ENCODE measurements at places on chromosomes 11 and 22.
A peak's percentile ranks its signal among the peaks of the same experiment; 100 is the strongest.

GRCh38 chr22:40250608-40251007 lies 72.9 kb downstream of the TNRC6B start:
- peak; percentile 28 for DNase-seq

DNA sequence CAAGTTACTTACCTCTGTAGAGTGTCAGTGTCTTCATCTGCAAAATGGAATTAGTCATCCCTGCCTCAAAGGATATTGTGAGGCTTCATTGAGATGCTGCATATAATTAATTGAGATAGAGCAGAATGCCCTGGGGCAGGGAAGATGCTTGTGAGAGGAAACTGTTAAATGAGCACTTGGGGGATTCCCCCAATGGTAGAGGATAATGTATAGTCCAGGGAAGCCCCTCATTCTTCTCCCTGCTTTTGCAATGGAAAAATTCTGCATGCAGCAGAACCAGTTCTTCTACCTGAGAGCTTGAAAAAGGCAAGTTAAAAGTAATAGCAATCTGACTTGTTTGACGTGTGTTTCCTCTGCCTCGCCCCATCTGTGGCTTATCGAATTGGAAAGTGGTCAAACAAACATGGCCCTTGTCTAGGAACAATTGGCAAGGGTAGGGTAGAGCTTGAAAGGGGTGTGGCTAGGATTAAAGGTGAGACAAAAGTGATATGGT lies 90.9 kb downstream of the NAV2 start:
- DNase-seq, result no peak

- DNase-seq, result no peak
These were observed 25.4 kb downstream of the SAAL1 start for GRCh38 chr11:18080451-18080850.

DNA sequence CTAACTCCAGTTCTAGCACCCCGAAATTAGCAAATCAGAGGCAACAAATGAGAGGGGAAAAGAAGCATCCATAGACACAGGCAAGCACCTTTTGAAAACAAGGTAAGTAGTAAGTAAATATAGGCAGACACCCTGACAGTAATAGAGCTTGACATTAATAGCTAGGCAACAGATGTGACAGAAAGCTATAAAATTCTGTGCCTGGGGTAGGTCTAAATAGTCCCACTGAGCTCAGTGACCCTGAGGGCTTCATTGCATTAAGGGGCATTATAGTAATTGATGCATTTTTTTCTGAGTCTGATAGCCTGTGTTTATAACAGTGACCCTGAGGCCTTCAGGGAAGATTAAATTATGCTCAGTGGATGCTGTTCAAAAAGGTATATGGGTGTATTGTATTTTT lies 197.1 kb downstream of the HIPK3 start:
- no peak for DNase-seq

GRCh38 chr11:61650781-61651571 lies 29.2 kb upstream of the DAGLA start:
- no peak for DNase-seq

DNA sequence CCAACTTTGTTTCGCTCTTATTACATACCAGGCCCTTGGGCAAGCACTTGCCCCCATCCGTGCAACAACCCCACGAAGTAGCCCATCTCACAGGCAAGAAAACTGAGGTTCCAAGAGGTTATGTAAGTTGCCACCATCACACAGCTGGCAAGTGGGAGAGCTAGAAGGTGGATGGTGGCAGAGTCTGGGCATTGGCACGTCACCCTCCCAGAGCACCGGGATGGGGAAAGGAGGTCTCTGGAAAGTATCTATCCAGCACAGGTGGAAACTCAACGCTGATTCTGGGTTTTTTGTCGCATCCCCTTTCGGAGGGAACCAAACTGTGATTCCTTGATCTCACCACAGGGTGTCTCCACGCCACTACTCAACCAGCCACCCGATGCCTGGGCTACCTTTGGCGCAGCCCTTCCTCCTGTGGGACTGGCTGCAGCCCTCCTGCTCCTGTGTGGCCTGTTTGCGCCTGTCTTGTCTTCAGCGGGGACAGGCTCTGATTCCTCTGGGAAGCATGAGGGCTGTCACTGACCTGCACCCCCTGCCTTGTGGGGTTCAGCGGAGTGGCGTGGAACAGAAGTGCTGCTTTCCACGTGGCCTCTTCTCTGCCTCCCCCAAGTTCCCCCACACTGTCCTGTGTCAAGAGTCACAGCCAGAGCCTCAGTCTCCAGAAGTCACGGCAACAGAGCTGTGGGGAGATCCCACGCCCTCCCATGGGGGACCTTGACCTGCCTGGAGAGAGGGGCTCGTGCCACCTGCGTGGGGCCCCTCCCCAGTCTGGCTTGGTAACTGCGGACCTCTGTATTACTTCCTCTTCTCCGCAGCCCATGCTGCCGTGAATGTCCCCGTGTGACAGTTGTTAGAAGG lies 34.4 kb upstream of the TRIM29 start:
- peak; percentile 27 for DNase-seq

DNA sequence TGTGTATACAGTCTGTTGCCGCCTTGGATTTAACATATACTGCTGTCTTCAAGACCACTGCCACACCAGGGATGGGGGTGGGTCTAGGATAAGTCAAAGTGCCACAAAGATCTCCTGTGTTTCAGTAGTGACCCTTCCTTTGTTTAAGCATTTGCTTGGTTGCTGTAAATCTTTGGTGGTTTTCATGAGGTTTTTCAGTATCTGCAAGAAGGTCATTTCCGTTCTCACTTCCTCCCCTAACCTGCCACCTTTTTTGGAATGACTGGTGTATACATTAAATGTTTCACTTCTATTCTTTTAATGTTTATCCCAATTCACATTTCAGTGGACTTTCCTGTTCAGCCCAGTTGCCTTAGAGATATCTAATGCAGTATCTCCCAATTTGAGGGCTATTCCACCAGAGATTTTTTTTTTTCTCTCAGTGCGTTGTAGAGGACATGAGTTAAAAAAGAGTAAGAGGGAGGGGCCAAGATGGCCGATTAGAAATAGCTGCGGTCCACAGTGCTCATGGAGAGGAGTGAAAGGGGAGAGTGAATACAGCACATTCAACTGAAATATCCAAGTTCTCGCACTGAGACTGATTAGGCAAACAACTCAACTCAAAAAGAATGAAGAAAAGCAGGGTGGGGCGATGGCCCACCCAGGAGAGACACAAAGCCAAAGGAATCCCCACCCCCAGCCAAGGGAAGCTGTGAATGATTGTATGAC lies 43.2 kb downstream of the USP47 start:
- DNase-seq, result no peak

GRCh38 chr22:35818897-35819296 lies 101.2 kb downstream of the APOL5 start:
- no peak for DNase-seq

DNA sequence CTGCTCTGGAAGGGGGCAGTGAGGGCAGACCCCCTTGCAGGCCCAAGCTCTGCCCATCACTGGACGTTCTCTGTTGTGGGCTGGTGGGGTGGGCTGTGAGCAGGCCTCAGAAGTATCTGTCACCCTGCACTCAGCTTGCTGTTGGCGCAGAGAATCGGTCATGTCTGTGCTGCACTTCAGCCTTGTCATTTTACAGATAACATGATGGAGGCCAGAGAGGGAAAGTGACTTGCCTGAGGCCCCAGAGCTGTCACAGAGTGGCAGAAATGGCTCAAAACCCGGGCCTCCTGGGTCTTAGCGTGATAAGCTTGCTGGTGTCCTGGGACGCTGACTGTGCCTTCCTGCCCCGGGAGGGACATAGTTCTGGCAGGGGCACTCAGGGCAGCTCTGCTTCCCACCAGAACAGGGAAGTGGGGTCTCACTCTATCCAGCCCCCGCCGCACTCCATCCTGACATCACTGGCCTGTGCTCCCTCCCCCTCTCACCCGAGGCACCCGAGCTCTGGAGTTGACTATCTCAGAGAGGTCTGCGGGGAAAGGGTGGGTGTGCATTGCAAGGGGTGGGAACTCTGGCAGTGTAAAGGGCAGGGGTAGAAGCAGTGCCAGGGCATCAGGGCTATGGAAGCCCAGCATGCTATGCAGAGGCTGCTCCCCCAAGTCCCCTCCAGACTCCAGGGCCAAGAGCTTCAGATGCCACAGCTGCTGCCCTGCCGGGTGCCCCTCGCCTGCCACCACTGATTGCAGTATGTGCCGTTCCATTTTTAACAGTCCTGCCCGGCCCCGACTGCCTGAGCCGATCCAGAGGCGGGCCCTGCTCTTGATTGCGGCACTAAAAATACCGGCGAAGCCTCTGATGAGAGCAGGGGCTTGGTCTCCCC lies 50.4 kb upstream of the NECTIN1 start:
- no peak for DNase-seq

GRCh38 chr11:124753205-124753604 lies 1.1 kb upstream of the VSIG2 start:
- no peak for DNase-seq

- DNase-seq, result no peak
These were observed 126.4 kb upstream of the HSD17B12 start for GRCh38 chr11:43554148-43554473.

GRCh38 chr22:17741866-17742526 lies 32.3 kb downstream of the BID start:
- DNase-seq, result no peak

- no peak for DNase-seq
These were observed 22.7 kb upstream of the ACER3 start for GRCh38 chr11:76837696-76838677.

DNA sequence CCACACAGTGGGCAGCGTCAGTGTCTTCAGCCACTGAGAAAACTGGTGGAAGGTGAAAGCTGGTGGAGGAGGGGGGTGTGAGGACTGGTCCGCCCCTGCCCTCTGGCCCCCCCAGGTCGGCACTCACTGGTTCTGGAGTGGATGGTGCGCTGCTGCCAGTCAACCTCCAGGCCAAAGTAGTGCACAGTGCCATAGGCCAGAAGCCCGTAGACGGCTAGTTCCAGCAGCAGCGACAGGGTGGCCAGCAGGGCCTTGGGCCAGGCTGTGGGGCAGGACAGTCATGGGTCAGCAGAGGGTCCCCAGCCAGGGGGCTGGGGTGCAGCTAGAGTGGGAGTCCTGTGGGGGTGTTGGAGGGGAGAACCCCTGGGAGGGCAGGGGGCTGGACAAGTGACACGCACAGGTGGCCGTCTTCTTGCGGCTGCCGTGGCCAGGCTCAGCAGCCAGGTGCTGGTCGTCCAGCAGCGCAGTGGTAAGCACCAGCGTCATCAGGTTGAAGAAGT lies 2.2 kb downstream of the LMF2 start:
- DNase-seq, result no peak

DNA sequence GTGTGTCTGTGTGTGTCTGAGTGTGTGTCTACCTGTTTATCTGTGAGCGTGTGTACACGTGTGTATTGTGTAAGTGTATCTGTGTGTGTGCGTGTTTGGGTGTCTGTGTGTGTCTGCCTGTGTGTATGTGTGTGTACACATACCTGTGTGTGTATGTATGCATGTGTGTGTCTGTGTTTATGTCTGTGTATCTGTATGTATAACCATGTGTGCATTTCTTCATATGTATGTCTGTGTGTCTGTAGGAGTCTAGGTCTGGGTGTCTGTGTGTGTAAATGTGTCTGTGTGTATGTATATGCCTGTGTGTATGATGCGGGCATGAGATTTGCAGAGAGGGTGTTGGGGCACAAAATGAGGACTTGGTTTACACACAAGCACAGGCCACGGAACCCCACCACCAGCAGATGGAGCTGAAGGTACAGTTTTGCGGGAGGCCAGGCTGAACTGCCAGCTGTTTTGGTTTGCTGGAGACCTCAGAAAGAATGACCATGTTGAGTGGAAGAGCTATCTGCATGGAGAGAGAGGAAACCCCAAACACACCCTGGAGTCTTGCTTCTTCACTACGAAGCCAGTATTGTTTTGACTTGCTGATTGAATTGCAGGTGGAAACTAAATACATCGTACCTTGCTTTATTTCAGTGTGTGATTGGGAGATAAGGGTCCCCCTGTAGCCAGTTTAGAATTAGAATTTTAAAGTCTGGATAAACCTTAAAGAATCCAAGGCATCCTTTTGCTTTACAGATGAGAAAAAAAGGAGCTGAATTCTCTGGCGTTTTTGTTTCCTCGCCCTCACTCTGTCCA lies 497.2 kb downstream of the NTM start:
- DNase-seq, result no peak

- no peak for DNase-seq
These were observed 77.4 kb downstream of the SOX6 start for GRCh38 chr11:16278979-16279378.

DNA sequence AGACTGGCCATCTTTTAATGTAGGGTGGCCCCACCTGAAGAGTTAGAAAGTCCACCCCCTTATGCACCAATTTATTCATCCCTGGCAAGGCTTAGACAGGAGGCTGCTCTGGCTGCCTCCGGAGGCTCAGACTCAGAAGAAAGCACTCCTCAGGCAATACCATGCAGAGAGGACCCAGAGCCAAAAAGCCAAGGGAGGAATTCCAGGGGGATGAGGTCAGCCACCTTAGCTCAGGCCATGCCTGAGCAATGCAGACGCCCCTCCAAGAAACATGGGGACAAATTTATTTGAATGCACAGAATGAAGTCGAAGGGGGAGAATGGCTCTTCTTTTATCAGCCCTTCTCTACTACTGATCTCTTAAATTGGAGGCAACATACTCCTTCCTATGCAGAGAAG lies 39.7 kb upstream of the GLYAT start:
- DNase-seq, result no peak

DNA sequence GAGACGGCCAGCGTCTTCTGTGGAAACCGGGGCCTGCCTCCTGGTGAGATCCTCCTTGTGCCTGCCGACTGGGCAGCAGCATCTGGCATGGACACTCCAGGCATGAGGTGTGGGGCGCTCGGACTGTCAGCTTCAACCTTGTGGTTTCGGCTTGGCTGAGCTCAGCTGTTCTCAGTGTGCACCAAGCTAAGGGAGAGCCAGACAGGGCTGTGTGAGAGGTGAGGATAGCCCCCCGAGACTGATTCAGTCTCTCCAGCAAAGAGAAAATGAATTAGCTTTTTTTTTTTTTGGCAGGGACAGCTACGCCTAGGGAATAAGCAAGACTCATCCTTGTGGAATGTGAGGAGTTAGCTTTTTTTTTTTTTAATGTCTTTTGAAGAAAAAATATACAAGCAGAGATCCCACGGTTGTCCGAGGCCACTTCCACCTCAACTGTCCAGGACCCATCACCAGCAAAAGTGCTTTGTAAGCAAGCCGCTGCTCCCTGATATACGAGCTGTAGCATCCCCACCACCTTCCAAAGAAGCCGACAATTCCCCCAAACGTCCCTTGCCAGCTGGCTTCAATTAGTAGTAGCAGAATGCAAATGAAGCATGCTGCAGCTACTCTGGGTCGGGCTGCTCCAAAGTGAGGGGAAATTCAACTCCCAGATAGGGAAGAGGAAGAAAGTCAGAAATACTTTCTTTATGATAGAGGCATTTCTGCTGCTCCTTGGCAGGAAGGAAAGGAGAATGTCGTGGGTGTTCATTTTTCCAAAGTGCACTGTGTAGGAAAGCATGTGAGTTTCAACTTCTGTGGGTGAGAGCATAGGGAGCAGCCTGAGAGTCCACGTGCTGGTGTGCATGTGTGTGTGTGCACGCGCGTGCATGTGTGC lies 9.7 kb upstream of the THY1 start:
- no peak for DNase-seq

GRCh38 chr11:65422633-65423515 lies at the start of gene NEAT1:
Gene NEAT1, plus strand, starts transcription at chr11:65422798.
- peak; percentile 94 for DNase-seq
